ENCODE measurements at places on chromosomes 5 and 9.

DNA sequence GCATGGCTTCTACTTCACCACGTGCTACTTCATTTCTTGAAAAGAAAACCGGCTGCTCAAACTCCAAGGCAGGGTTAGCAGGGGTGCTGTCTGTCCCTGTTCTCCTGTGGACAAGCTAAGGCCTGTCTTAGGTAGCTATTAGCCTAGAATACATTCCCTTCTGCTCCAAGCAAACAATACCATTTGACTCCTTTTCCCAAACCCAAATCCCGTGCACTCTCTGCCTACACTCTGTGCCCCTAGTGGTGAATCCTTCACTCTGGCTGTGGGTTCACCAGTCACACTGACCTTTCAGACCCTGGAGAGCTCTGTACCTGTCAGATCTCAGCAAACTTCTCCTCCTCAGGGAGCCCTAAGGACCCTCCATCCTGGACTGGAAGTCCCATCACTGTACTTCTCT, 211.6 kb downstream of the SLIT3 start:
- no peak for DNase-seq

DNA sequence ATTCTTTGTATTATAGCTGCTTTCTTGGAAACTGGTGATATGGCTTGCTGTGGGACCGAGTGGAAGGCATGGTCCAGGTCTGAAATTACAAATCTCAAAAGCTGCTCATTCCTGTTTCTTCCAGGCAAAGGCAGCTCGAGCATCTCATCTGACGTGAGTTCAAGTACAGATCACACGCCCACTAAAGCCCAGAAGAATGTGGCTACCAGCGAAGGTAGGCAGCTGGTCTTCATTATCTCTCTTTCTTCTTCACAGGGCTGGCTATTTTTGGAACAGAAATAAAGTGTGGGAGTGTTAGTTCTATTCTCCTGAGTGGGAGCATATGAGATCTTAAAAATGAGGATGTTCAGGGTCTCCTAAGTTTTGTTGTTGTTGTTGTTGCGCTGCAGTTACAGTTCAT, 115.9 kb downstream of the FBXL7 start:
- no peak for DNase-seq

DNA sequence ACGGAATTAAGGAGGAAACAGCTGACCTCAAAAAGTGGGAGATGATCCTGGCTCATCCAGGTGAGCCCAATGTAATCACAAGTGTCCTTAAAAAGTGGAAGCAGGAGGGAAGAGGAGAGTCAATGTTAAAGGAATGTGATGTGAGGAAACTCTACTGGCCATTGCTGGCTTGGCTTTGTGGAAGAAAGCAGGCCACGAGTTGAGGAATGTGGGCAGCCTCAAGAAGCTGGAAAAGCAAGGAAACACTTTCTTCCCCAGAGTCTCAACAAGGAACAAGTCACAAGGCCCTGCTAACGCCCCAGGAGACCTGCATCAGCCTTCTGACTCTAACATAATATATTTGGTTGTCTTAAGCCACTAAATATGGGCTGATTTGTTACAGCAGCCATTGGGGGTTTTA, 252.8 kb downstream of the PSAT1 start:
- DNase-seq, result no peak

DNA sequence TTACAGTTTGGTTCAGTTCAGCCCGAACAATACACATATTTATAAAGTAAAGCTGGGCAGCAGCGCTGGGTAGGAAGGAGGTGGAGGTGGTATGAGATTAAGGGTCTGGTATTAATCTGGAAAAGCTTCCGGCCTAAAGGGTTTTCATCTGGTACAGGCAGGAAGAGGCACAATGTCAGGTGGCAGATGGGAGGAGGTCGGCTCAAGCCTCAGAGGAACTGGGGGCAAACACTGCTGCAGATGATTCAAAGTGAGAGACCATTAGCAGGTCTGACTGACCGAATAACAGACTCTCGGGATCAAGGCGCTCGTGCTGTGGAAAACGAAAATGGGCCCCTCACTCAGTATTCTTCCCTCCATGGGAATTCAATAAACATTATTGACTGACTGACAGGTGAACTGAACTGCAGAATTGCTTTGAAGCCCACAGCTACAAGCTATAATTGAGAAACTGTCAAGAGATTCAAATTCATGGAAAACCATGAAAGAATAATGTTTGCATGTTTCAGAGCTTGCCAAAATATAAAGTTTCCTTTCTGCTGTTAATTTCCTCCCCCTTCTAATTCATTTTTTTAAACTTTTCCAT, 75.3 kb downstream of the TMEM167A start:
- DNase-seq, result no peak

GRCh38 chr5:154997746-154998145, 15.8 kb upstream of the KIF4B start:
- DNase-seq, result peak; percentile 66

- DNase-seq, result peak; percentile 3
These were observed 43.0 kb upstream of the HTR4 start for GRCh38 chr5:148697180-148697808.

GRCh38 chr5:150589862-150590601, 50.4 kb upstream of the SYNPO start:
- DNase-seq, result peak; percentile 81

- no peak for DNase-seq
These were observed 43.3 kb downstream of the FGF10 start for GRCh38 chr5:44345871-44346270.

DNA sequence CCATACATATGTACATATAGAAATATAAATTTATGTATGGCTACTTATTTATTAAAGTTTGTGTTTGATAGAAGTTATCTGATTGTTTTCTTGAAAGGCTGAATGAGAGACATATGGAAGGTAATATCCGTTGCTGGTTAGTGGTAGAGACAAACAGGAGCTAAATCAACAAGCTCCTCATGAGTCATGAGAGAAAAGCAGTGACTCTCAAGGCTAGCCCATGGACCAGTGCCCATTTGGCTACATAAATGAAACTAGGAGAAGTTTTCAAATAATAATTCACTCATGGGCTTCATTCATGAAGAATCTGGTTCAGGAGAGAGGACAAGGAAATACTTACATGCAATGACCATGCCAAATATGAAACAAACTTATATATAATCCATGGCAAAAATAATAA, 504.5 kb upstream of the ITGA1 start:
- no peak for DNase-seq

GRCh38 chr5:74919487-74919886, 53.3 kb upstream of the FAM169A start:
- peak; percentile 5 for DNase-seq

GRCh38 chr9:130689937-130690700, 3.5 kb upstream of the EXOSC2 start:
- peak; percentile 90 for DNase-seq
